ENCODE measurements at places on chromosomes 7 and 10.
A peak's percentile ranks its signal among the peaks of the same experiment; 100 is the strongest.

GRCh38 chr7:147774461-147774860, 816.1 kb upstream of the C7orf33 start:
- no peak for DNase-seq

DNA sequence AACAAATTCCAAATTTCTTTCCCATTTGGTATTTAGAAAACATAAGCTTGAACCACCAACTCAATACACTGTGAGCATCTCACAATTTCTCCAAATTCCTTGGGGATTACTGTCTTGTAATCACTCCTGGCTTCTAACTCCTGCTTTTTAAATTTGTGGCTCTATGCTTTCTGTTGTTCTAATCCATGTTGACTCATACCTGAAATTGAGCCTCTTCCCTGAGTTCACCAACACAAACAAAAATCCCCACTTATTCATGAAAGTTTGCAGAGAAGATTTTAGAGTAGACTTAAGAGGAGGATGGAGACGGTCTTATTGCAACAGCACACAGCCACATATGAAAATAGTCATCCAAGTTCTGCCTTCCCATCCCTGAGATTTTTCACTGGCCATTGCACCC, 252.5 kb downstream of the PTEN start:
- DNase-seq: no peak

DNA sequence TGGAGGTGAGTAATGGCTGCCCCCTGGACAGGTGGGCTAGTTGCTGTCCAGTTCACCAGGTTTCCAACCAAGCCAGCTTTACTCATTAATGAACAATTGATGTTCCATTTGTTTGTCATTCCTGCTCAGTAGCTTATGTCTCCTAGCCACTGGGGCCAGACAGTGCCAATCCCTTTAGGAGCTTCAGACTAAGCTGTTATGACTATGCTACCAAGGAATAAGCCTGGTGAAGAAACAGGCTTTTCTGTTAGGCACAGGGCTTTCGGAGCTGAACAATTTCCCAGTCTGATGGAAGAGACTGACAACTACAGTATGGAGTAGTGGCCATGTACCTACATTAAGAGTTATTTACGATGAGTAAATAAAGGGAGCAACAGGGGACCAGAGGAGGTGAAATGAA, 2.1 kb upstream of the FMC1 start:
- DNase-seq: no peak

DNA sequence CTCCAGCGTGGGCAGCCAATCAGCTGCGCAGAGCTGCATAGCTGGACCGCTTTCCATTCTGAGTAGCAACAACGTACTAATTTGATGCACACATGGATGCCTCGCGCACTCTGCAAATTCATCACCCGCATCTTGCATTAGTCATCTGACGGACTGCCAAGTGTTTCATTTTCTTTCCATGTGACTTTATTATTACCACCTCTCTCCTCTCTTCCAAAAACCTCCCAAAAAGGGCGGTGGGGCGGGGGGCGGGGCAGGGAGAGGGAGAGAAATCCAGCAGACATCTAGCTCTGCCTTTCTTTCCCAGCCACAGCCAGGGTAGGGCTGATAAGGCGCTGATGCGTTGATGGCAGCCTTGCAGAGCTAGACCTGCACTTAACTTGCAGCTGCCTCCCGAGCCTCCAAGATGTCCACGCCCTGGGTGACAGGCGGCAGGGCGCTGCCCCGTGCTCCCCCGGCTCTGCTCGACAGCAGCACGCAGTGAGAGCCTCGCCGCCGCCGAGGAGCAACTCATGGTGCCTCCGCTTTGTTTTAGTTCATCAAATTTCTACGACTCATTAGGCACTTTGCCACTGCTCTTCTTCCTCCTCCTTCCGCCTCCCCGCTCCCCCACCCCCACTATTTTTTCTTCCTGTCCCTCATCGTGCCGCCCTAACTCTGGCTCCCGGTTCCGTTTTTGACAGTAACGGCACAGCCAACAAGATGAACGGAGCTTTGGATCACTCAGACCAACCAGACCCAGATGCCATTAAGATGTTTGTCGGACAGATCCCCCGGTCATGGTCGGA, 147.3 kb downstream of the CELF2 start:
- peak; percentile 52 for DNase-seq

DNA sequence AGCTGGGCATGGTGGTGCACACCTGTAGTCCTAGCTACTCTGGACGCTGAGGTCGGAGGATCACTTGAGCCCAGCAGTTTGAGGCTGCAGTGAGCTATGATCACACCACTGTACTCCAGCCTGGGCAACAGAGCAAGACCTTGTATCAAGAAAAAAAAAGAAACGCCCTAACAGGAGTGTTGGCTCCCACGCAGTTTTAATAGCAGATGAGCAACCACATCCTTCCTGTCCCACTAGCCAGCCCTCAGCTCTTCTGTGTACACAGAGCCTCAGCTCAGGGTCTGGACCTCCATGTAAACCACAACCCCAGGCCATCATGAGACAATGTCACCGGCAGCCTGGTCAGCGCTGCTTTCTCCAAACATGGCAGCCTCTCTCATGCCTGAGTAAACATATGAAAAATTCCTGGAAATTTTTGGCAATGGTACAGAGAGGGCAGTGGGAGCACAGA, 108.2 kb downstream of the PIP4K2A start:
- no peak for DNase-seq

GRCh38 chr10:121325490-121326231, 272.6 kb downstream of the FGFR2 start:
- no peak for DNase-seq
